Germinal center (tissue), 1 donor: ENCODE measurements at places on chromosomes 16 and 17.

GRCh38 chr16:13944816-13945215 lies 24.9 kb downstream of the ERCC4 start:
- no peak for DNase-seq

- DNase-seq = peak; percentile 32
Measured at GRCh38 chr17:82917699-82918345, 78.0 kb upstream of the ZNF750 start.

- peak; percentile 77 for DNase-seq
Measured at GRCh38 chr16:85995541-85996423, 96.8 kb downstream of the IRF8 start.

DNA sequence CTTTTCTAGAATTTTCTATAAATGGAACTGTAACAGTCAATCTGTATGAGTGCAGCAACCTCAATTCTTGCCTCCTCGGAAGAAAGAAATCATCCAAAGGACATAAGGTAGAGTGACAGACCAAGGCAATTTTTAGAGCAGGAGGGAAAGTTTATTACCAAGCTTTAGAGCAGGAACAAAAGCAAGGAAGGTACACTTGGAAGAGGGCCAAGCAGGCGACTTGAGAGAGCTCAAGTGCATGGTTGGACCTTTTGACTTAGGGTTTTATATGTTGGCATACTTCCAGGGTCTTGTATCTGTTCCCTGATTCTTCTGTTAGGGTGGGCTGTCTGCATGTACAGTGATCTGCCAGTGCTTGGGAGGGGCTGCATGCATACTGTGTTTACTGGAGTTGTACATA lies 50.3 kb downstream of the SCNN1G start:
- DNase-seq = no peak

GRCh38 chr17:44338702-44339101 lies 6.4 kb upstream of the GRN start:
- DNase-seq = no peak

DNA sequence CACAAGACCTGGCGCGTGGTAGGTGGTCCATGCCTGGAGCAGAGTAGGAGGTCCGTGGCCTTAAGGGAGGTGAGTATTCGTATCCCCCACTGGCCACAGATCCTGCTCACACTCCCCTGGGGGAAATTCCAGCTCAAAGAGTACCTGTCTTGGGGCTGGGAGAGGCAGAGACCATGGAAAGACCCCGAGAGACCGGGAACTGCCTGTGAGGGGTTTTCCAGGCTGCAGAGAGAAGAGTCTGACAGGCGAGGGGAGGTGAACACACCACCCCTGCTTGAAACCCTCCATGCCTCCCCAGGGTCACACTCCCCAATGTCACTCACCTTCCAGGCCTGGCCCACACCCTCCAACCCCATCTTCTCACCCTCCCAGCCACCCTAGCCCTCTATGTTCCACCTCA lies 12.6 kb upstream of the SNN start:
- DNase-seq = no peak

- no peak for DNase-seq
Measured at GRCh38 chr16:997440-998051, 16.0 kb downstream of the SOX8 start.

- no peak for DNase-seq
Measured at GRCh38 chr17:29504711-29505110, 62.1 kb downstream of the ABHD15 start.

DNA sequence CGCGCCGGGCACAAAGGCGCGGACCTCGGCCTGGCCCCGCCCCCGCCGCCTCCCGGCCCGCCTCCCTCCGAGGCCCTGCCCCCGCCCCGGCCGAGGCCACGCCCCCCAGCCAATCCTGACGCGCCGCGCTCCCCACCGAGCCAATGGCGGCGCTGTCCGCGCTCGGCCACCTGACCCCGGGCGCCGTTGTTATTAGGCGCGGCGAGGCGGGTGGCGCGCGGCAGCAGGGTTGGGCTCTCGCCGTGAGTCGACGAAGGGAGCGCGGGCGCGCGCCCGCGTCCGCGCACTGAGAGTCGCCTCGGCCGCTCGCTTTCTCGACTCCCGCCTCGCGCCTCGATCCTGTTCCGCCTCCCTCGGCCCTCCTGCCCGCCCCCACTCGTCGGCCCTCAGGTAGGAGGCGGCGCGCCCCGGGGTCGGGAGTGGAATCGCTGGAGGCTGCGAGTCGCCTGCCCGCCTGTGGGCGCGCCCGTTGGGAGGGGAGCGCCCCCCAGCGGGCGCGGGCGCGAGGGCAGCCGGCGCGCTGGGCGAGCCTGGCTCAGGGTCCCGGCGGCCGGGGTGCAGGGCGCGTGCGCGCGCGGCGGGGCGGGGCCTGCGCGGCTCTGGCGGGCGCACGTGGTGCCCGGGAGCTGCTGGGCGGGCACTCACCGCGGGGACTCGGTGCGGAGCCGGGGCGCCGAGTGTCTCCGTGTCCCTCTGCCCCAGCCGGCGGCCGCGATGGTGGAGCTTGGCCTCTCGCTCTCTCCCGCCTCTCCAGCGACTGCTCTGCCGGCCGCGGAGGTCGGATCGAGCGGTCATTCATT lies 405 bp upstream of the CBLN1 start:
- peak; percentile 98 for DNase-seq

DNA sequence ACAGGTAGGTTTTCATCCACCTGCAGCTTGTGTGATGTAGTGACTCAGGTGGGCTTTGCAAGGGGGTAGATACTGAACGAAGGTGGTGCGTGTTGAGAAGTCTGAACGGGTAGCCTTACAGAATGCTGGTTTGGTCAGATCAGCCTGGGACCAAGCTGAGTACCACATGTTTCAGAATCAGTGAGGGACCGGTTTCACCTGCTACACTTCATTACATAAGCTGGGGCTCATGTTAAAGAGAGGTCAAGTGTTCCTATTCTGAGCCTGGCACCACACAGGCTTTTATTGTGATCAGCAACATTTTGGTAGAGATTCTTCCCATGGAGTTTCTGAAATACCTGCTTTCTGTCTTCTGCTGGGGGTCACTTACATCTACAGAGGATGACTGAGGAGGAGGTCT lies 207.4 kb upstream of the EEF2KMT start:
- DNase-seq = no peak

DNA sequence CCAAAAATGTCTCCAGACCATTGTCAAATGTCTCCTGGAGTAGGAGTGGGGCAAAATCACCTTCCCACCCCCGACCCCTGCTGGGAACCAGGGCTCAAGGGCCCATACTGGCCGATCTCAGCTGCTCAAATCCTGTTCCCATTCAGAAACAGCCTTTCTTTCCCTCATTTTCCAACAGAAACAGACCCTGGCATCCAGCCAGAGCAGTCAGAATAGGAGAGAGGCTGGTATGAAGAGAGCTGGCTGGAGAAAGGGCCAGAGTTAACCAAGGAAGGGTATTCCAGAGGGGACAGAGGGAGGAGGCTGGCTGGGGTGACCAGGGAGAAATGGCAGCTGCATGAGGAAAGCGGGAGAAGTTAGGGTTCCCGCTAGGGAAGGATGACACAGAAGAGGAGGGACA lies 199.1 kb downstream of the XYLT1 start:
- DNase-seq = no peak

DNA sequence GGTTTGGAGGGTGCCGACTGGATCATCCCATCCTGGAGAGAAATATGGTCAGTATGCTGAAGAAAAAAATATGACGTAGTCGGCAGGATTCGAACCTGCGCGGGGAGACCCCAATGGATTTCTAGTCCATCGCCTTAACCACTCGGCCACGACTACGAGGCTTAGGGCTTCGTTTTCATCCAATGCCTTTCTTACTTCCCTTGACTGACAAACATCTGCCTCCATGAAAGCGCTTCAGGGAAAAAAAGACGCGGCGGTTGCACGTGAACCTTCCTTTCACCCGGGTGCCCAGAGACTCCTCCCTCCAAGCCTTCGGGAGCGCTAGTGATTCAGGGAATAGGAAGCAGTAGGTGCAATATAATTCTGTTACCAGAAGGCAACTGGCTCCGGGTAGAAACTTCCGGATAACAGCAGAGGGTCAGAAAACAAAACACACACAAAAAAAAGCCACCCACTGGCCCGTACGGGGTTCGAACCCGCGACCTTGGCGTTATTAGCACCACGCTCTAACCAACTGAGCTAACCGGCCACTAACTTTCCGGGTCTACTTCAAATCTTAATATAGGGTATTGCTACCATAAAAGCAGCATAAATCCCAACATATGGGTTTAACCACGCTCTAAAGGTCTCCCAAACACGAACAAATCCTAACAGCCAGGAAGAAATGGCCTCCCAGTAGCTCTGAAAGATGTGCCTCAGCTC lies 16.3 kb upstream of the AURKB start:
- peak; percentile 24 for DNase-seq

DNA sequence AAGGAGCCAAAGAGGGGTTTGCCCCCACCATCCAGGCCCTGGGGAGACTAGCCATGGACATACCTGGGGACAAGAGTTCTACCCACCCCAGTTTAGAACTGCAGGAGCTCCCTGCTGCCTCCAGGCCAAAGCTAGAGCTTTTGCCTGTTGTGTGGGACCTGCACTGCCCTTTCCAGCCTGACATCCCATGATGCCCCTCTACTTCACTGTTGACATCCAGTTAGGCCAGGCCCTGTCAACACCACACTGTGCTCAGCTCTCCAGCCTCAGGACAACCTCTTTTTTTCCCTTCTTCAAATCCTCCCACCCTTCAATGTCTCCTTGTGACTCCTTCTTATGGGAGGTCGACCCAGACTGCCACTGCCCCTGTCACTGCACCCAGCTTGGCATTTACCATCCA lies 19.8 kb upstream of the CBFB start:
- no peak for DNase-seq

GRCh38 chr16:81583893-81584631 lies 139.5 kb downstream of the CMIP start:
- DNase-seq = no peak

- no peak for DNase-seq
Measured at GRCh38 chr16:51540259-51540658, 389.2 kb upstream of the SALL1 start.

DNA sequence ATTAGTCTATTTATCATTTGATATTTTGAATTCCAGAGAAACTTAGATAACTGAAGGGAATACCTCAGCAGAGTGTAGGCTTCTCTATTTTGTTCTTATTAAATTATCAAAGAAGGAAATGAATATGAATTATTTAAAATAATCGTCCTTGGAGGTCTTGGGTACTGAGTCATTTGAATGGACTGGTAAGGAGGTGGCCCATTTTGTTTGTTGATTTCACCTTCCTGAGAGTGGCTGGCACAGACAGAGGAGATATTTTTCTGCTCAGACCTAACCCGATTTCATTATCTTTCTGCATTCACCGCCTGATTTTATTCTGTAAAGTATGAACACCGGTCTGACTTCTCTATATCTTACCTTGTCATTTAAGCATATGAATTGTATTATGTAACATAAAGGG lies 88.0 kb downstream of the USP22 start:
- DNase-seq = no peak

DNA sequence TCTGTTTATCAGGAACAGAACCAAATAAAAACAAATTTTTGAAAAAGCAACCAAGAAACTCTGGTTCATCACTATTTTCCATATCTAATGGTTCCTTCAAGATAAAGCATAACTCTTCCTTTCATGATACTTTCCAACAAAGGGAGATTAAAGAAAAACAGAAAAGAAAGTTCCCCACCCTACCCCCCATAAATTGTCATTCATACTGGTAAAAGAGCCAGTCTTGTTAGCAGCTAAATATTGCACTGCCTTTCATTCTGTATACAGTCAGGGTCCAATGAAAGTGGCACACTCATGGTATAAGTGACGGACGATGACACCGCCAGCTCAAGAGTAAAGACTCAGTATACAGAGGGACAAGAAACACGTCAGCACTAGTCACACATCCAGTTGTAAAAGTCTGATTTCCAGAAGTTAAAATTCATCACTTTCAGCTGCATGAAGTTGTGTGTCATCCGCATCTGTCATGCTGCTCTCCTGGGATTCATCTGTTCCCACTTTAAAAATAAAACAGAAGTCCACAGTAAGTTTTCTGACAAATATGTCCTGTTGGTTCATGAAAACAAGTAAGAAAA lies 68.5 kb downstream of the CDC27 start:
- DNase-seq = no peak

DNA sequence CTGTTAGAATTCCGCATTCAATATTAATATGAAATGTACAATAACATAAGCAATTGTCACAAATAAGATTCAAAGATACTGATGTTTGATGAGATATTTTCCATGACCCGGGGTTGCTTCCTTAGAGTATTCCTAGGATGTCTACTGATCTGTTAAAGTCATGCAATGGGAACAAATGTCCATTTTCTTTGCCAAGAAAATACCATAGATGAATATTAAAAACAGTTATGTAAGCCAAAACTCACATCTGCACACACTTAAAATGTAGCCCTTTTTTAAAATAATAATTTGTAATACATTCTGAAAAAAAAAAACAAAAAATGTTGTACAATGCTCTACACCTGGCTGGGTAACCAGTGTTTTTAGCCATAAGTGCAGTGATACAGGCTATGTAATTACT lies 259.4 kb upstream of the AXIN2 start:
- DNase-seq = no peak

DNA sequence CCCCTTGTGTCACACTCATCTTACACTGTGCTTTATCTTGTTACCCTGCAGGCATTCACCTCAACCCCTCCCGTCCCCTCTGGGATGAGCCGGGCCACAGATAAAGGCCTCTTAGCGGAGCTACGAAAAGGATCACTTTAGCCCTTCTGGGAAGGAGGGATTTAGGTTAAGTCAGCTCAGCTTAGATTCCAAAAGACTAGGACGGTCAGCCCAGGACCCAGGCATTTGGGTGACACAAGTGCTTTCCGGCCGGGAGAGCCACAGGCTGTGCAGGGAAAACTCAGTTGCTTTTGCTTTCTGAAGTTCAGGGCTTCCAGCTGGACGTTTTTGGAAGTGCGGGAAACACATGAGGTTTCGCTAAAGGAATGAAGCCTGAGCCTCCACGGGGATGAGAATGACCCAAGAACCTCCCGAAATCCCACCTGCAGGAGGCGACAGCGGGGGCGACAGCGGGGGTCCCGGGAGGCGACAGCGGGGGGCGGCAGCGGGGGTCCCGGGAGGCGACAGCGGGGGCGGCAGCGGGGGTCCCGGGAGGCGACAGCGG lies 11.6 kb upstream of the METRNL start:
- no peak for DNase-seq

DNA sequence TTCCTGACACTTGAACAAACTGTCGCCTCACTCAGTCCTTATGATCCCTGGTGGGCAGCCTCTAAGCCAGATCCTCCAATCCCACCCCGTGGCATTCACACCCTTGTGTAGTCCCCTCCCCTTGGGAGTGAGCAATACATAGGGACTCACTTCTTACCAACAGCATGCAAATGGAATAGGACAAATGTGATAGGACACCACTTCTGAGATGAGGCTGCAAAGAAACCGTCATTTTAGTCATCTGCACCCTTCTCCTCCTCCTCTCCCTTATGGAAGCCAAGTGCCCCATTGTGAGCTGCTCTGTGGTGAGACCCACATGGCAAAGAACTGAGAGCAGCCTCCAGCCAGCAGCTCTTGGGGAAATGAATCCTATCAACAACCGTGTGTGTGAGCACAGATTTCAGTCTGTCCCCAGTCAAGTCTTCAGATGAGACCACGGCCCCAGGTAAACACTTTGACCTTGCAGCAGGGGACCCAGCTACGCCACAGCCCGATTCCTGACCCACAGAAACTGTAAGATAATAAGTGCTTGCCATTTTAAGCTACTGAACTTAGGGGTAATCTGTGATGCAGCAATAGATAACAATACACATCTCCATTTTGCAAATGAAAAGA lies 46.9 kb downstream of the ZFHX3 start:
- no peak for DNase-seq

- DNase-seq = no peak
Measured at GRCh38 chr16:6993544-6993943, 339.1 kb upstream of the RBFOX1 start.
